Hematopoietic multipotent progenitor cell treated with erythropoietin and hydrocortisone succinate and interleukin-3 and kit ligand, for 15 days (in vitro differentiated cells): ENCODE measurements at places on chromosomes 5 and 9.

- DNase-seq = no peak
Measured at GRCh38 chr9:136495238-136495800, 12.5 kb upstream of the SEC16A start.

DNA sequence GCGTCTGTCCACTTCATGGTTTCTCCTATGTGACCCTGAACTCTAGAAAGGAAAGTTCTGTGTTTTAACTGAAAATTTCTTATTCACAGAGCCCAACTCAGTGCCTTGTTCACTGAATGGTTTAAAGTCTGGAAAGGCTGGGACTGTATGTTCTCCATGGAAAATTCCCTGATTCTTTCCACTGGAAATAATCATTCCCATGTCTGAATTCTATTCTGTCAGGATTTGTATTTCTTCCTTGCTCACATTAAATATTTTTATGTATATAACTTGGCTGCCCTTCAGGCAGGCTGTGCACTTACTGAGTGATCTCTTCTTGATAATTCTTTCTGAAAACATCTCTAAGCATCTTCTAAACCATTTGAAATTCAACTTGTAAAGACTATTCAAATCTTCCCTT is 1126.9 kb upstream of the DMAC1 start:
- DNase-seq = no peak

- peak; percentile 36 for DNase-seq
Measured at GRCh38 chr9:93096131-93096802, at the start of gene CARD19. Gene CARD19 (plus strand): TSS chr9:93096217. CDS start chr9:93096346, 129 bp downstream.

DNA sequence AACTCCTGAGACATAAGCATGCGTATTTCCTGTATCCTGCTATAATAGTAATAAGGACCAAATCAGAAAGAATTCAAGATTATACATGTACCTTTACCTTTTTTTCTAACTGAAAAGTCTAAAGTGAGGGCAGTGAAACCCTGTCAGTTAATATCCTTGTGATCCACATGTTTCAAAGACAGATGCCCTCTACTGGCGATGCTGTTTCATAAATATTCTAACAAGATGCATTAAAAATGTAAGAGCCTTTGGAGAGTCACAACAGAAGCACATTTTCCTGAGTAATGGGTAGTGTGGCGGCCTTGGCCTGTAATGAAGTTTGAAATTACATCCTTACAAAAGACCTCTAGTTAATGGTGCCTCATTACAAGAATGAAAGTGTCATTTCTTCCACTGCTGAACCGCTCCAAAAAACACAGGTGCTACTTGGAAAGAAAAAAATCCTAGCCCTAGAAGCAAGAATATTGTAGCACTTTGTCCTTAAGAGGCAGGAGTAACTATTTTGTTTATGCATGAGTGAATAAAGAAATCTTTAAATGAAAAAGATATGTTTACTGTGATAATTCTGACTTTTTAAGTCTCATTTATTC is 232.6 kb downstream of the EPB41L4A start:
- peak; percentile 61 for DNase-seq

DNA sequence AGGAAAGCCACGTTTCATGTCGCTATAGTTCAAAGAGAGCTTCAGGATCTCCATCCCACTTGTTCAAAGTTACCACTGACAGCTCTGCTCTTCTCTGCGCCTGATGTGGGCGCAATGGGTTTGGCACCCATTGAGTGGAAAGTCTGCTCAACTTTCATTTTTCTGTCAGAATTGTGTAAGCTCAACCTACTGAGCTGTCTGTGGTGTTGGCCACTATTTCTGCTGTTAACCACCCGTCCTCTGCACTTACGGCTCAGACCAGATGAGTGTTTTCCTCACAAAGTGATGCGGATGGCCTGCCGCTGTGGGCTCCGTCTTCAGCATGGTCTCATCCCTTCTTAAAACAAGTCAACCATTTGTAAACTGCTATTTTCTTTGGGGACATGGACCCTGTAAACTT is 131.2 kb downstream of the WNK2 start:
- no peak for DNase-seq

GRCh38 chr9:77015327-77016048 is 4.0 kb upstream of the FOXB2 start:
- DNase-seq = no peak

DNA sequence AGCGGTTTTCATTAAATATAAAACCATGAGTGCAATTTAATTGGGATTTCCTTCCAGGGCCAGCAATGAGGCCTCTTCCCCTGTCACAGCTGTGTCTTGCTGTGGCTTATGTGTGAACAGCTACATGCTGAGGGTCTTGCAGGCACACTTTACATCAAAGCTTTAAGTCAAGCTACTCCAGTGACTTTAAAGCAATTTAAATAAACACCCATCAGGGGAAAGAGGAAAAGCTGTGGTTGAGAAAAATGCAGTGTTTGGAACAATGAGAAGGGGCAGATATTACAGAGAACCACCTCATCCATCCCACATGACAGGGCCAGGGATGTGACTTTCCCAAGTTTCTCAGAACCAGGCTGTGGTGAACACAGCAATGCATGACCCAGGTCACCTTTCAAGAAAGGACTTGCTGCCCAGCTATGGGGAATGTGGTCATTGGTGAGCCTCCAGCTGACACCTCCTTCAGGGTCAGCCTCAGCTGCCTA is 115.9 kb upstream of the LPAR1 start:
- no peak for DNase-seq

GRCh38 chr9:131578731-131579504 is 33.6 kb downstream of the PRRT1B start:
- no peak for DNase-seq

DNA sequence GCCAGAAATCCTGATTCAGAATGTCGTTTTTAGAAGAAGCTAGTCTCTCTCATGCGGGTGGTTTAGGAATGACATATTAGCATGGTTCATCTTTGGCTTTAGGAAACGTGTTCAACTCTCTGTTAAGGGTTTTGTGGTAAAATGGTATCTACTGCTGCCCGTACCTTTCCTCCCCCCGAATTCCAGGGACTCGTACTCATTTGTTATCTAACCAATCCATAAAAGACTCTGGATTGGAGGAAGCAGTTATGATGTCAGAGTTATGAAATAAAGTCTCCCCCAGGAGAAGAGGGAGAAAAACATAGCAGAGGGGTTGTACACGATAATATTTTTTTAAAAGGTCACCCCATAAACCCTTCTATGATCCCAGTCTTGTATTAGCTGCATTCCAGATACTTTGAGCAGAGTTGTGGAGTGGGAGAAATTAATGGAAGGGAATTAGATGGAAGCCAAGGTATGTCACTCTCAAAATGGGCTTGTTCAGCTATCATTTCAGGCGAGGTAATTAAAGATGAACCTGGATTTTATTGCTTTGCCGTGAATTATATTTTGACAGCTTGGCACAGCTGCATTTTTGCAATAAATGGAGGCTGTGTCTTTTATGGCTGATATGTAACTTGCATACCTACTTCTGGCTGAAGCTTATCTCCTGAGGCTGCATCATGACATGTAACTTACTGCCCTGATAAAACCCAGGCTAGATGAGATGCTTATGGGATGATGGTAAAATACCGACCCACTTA is 31.3 kb downstream of the RAI14 start:
- DNase-seq = no peak

DNA sequence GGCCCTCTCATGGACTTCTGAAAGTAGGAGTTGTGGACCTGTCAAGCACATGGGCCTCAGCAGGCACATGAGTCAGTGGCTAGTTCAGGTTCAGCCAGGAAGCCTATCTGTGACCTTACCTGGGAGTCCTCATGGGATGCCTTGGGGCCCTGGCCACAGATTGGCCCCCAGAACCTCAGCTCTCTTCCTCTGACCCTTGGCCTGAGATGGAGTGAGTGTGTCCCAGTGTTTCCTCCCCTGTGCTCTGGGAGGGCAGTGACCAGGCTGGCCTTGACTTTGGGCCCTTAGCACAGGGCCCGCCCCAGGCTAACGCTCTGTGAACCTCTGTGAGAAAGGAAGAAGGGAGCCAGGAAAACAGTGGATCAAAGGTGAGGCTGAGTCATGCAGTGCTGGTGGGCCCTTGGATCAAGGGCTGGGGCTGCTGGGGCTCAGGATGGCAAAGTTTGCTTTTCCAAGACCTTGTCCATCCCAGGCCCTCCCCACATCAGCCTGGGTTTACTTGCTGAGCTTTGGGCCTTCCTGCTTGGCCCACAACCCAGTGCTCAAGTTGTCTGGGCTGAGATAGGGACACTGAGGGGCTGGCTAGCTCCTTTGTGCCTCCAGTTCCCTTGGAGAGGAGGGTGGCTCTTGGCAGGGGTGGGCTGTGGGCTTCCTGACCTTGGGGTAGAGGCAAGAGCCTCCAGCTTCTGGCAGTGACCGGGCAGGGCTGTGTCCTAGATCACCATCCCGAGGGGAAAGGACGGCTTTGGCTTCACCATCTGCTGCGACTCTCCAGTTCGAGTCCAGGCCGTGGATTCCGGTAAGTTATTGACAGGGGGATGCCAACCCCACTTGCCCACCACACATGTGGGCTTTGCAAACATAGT is 41.4 kb downstream of the RGS3 start:
- DNase-seq = no peak

DNA sequence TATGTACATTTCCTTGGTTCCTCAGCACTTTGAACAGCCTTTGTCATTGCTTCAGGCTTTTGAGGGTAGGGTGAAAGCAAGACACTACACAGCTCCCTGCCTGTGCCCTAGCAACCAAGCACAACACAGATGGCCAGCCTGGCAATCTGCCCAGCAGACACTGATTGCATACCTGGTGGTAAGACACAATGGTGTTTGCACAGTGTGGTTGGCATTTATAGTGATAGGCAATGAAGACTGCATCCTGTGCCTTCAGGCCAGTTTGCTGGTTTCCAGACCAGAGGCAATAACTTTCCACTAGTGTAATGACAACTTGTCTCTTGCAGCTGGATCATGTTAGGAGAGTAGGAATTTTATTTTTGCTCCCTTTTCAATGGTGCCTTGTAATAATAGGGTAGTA is 144.5 kb upstream of the TNC start:
- no peak for DNase-seq

DNA sequence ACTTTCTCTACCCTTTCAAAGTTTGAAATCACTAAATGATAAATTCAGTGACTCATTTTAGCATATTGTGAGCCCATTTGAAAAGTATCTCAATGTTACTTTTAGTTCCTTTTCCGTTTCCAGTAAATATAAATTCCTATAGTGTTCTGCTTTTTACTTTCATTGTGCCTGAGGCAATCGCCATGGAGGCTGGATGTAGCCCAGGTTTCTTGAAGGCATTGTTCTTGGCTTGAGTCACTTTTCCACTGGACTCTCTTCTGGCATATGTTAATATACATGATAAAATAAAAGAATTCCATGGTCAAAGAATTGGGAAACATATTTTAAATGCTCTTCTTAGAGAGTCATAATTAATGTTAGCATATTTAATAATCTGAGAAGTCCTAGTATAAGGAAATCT is 327.0 kb downstream of the IZUMO3 start:
- no peak for DNase-seq

- no peak for DNase-seq
Measured at GRCh38 chr5:170484459-170484831, 19.4 kb upstream of the KCNIP1 start.

DNA sequence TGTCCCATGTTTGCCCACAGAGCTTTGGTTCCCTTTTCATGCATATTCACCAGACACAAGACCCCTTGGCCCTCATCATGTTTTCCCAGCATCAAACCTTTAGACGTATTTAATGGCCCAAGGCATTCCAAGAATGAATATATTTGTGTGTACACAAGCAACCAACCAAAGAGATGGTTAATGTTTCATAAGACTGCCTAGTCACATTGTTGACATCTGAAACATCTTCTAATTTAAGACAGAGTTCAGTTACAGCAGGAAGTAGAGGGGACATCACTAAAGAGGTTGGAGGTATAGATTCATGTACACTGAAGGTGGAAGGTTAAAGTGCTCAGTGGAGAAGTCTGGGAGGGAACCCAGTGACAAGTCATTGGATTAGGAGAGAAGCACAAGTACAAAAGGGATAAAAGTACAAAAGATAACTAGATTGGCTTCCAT is 49.1 kb downstream of the SUSD1 start:
- no peak for DNase-seq

- no peak for DNase-seq
Measured at GRCh38 chr9:365436-365835, 150.8 kb downstream of the DOCK8 start.

DNA sequence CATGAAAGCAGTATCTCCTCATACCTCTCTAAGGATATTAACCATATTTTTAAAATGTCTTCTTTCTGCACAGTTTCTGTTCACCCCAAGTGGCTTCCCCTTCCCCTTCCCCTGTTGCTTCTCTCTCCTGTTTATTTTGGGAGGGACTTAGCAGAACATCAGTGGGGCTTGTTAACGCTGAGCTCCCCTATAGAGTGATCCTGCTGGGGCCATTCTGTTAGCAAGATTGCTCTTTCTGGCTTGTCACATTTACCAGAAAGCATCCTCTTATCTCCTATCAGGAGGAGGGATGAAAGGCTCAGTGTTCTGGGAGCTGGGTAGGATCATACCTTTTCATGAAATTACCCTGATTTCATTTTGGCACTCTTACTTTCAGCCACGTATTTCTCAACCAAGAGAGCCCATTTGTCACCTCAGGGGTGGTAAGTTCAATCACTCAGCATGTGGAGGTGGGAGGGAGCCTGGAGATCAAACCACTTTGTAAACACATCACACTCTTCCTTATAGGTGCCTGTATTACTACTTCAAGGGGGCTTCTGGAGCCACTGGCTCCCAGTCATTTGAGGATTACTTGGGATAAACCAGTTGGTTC is 16.7 kb downstream of the NXNL2 start:
- no peak for DNase-seq

- DNase-seq = no peak
Measured at GRCh38 chr9:75132244-75132643, 43.9 kb downstream of the OSTF1 start.

DNA sequence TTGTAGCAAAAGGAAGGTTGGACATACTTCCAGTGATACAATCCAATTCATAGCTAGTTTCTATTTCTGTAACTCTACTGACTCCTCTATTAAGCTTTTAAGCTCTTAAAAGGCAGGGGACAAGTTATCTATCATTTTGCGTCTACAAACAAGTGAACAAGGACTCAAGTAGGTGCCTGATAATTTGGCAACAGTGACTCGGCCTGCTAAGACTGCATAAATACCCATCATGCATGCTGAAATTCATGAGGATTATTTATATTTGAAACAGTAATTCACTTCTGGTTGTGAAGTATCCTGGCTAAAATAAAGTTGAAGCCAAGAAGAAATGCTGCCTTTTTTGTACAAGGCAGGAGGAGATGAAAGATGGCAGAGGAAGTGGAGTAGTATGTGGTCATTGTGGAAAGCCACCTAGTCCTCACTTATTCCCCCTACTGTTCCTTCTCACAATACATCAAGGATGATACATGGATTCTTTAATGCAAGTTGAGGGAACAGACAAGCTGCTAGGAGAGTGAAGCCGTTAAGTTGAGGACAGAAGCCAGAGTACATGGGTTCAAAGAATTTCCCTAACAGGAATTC is 74.0 kb downstream of the MRPS27 start:
- DNase-seq = peak; percentile 40

DNA sequence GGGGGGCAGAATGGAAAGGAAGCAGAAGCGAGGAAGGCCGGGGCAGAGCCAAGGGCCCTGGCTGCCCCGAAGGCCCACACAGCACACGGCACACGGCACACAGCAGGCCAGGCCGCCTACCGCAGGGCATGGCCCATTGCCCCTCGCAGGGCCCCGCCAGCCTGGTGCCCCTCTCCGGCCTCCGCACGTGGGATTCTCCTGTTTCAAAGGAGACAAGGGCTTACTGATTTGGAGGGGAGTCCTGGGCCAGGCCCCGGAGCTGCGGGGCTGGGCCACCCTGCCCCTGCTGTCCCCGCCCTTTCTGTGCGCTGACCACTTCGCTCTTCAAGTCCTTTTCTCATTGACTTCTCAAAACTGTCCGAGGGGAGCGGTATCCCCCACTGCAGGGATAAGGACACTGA is 7.7 kb upstream of the PHYKPL start:
- DNase-seq = no peak

GRCh38 chr5:142446131-142446959 is 121.5 kb upstream of the SPRY4 start:
- DNase-seq = no peak

- DNase-seq = no peak
Measured at GRCh38 chr5:53777864-53778618, 217.6 kb downstream of the NDUFS4 start.
